ENCODE measurements at places on chromosomes 11 and 22.

DNA sequence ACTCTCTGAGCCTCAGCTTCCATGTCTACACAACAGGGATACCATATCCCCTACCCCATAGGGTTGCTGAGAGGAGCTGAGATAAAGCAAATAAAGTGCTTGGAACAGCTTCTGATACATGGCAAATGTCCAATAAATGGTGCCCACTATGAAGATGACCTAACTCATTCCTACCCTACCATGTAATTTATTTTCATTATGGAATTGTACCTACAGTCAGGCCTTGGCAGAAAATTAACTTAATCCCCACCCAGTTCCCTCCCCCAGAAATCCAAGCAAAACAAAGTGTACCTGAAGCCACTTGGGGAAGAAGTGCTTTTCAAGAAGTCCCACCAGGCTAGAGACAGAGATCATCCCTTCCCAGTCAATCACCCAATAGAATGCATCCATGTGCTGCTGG is 10.8 kb downstream of the SRRD start:
- DNase-seq, result no peak

DNA sequence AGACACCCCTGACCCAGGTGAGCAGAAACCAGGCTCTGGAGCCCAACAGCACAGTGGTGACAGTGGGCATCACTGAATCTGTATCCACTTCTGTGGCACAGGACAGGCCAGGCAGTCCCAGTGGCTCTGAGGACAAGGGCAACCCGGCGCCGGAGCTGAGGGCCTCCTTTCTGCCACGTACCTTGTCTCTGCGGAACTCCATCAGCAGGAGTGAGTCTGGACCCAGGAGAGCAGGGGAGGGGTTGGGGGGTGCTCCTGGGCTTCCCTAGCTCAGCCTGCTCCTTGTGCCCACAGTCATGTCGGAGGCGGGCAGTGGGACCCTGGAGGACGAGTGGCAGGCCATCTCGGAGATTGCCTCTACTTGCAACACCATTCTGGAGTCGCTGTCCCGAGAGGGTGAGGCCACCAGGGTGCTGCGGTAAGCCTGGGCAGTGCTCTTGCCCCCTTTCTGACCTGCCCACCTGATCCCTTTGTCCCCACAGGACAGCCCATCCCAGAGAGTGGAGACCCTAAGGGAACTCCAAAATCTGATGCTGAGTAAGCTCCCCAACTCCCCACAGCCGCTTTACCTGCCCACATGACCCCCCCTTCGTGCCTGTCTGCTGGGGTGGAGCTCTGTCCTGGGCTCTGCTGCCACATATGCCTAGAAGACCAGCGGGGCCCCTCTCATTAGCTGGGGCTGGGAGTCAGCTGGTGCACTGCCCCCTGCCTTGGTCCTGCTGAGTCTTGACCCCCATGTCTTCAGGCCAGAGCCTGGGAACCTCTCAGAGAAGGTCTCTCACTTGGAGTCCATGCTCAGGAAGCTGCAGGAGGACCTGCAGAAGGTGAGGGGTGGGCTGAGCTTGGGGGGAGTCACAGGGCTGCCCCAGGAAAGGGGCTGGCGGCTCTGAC is 12.0 kb downstream of the SIPA1 start:
- DNase-seq, result no peak

DNA sequence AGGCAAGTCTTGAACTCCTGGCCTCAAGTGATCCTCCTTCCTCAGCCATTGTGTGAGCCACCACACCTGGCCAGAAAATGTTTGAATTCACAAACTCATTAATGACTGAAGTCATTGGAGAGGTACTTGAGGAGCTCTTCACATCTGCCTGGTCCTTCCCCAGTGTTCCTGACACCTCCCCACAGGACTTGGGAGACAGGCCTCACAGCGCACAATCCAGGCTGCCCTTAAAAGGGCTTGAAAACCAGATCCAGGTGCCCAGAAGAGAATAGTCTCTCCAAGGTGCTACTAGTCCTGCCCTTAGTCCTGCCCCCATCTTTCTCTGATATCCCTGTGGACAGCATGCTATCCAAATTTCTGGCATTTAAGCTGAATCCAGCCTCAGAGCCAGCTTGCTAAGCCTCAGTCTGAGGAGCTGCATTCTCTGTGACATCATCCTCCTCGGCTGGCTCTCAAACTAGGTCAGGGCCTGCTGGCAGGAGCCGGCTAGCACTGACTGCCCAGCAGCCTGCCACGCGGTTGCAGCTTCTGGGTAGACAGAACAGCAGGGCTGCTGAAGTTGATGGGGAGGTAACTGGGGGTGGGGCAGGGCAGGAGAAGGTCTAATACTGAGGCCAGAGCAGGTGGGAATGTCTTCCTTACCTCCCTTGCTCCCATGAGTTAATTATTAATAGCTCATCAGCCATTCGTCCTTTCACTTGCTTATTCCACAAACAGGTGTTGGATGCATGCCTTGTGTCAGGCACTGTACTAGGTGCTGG is 35.3 kb upstream of the NECTIN1 start:
- no peak for DNase-seq

GRCh38 chr22:19292458-19293230 is 1.1 kb upstream of the CLTCL1 start:
- no peak for DNase-seq
